NCI-H187 (cell line): ENCODE measurements at places on chromosomes 12 and 14.

GRCh38 chr14:101101456-101102056 lies 198.0 kb upstream of the RTL1 start:
- no peak for DNase-seq

DNA sequence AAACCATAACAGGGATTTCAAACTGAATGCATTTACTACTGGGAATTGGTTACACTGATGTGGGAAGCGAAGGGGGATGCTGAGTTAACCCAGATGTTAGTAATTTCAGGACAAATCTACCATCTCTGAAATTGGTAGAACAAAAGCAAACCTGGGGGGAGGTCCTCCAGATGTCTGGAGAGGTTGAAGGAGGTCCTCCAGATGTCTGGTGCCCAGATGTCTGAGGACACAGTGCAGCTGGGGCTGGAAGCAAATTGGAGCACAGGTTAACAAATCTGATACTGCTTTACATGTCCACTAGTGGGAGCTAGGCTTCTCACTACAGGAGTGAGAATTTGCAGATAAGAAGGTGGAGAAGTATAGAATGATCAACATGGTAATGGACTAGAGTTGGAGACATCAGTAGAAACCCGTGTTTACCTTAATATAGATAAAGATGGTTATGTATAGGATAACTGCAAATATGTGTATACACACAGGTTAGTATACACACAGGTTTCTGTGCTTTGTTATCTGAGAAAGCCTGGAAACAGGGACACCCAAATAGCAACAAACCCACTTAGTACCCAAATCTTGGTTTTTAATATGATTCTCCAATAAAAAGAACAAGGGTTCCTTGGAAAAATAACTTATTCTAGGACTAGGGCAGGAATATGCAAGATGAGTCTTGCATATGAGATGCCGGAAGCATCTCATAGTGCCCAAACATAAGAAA lies 162.5 kb downstream of the C12orf50 start:
- no peak for DNase-seq

DNA sequence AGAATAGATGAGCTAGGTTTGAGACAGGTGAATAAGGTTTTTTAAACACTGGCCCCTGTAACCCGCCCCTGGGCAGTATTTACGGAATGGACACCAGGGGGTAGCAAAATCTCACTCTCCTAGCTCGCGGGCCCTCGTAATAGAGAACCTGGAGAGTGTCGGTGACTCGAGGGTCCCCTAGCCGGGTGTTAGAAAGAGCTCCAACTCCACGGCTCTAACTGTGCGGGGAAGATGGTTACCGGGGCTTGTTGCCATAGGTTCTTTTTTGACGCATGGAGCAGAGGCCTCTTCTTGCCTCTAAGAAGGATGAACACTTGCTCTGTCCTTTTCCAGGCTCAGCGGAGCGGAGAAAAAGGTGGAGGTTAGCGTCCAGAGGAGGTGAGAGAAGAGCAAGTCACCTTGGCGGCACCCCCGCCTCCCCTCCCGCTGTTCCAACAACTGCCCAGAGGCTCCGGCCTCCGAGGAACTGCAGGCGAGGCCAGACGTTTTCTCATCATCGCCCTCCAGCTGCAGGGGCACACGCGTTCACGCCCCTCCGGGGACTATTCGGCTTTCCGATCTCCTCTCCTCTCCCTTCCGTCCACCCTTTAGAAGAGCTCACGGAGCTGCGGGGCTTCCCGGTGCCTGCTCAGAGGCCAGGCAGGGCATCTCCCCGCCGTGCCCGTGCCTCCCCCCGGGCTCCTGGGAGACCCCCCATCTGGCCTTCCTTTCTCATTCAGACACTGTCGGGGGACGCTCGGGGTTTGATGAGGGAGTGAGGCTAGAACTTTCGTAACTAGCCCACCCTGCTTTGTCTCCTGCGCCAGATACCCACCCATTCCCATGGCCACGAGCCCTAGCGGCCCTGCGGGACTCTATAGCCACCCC lies 1.4 kb upstream of the ARHGEF40 start:
- peak; percentile 51 for DNase-seq

DNA sequence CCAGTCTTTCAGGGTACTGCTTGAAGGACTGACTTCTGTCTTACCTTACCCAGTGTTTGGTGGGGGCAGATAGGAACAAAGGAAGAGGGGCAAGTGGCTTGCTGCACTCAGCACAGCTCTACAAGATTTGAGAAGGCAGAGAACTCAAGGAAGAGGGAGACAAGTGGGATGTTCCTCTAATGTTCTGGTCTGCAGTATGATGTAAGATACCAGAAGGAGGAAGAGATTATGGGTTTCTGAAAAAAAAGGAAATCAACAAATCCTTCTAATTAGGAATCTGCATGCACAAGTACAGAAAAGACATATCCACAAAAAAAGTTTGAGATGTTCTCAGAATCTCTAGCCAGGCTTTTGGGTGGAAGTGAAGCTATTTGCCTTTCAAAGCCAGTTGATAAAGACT lies 37.1 kb downstream of the USP15 start:
- DNase-seq = no peak

DNA sequence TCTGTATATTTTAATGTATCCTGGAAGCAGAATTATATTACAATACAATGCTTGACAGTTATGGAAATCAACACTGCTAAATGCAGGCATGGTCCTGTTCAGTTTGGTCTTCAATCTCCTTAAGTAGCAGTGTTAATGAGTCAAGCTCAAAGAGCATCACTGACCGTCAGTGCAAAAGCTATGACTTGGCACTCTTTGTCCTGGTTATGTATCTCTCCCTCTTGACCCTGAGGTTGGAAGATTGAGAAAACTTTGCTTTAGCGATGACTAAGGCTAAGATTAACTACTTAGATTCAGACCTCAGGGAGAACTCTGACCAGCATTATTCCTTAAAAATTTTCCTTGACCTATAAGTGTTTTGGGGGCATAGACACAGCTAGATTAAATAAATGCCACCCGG lies 10.9 kb downstream of the CLEC7A start:
- no peak for DNase-seq

GRCh38 chr14:74577247-74577947 lies 34.6 kb downstream of the LTBP2 start:
- no peak for DNase-seq

DNA sequence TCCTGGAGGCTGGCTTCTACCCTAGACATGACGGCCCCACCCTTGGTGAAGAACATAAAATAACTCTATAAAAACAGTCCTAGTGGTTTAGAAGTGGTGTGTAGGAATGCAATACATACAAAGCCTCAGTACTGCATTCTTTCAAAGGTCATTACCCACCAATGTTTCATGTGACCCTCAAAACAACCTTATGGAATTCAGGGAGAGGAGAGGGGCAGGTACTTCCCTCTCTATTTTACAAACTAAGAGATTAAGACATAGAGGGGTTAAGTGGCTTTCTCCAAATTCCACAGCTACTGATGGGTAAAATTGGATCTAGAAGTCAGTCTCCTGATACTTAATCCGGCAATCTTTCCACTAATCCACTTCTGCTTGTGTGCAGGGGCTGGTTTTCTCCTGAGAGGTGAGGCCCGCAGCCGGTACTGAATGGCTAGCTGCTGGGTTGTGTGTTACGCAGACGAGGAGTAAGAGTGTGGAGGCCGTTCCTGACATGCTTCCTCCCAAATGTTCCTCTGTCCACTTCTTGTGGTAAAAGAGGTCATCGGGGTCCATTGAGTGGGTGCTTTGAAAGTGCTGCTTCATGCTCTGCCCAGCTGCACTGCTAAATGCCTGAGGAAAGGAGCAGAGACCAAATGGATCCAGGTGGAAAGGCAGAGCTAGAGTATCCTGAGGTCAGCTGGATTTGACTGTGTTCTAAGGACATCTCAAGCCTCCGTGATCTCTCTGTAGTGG lies 16.2 kb downstream of the SLC7A8 start:
- no peak for DNase-seq

- DNase-seq = no peak
These were observed 31.2 kb downstream of the HVCN1 start for GRCh38 chr12:110657747-110658146.

DNA sequence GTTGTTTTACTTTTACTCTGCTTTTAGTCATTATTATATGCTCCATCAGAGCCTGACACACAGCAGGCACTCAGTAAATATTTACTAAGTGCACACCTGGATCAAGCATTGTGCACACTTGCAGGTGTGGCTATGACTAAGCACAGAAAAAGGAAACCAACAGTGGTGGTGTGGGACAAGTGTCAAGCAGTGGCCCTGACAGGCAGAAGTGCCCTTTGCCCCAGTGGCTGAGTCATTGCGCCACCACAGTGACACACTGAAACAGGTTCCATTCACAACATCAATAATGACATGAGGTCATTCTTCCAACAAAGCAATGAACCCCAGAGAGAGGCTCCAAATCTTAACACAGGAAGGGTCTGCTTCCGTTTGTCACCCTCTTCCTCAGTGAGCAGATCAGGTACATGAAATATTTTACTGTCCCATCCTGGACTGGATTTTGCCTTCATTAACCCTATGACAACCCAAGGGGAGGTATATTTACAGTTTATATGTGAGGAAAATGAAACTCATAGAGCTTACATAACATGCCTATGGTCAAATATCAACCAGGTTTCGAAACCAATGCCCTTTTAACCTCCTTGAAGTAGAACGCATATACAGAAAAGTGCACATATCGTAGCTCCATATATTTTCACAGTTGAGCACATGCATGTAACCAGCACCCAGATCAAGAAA lies 82.6 kb upstream of the GTF2A1 start:
- DNase-seq = no peak

DNA sequence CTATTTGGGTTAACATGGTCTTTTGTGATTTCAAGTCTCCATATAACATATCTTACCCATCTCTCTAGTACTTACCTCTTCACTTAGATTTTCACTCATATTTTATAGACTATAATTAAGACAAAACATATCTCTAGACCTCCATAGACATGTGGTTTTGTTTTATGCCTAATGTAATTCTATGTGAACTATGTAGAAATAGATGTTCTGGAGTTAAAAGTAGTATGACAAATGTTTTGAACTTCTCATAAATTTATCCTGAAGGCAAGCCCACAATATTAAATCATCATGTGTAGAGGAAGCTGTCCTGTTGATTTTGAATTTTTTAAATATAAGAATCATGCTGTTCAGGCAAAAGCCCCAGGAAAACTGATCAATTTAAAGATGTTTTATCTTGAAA lies 169.2 kb downstream of the SYT1 start:
- no peak for DNase-seq

DNA sequence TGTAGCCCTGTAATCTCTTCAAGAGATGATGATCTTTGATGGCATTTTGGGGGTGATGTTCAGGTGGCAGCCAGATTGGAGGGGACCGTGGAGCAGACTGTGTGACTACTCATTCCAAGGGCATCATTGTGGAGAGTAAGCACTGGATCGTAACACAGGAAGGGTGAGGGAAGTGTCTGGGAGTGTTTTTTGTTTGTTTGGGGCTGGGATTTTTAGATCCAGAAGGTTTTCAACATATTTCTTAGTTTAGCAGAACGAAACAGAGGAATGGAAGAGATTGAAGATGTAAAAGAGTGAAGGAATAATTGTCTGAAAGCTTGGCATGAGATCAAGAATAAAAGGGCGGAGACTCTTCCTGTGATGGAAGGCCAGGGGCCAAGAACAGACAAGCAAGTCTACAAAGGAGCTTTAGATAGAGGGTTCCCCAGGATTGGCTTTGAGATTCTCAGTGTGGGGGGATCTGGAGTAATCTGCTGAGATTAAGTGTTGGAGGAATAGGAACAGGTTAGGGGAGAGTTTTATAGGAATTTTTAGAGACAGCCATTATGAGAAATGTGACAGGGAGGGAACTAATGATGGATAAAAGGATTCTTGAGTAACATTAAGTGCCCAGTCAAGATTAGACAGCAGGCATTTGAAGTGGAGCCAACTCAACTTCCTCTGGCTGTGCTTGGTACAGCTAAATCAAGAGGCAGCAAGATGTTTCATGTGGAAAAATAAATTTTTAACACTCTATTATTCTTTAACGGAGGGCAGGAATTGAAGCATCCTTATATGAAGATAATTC lies 79.7 kb upstream of the REP15 start:
- no peak for DNase-seq

DNA sequence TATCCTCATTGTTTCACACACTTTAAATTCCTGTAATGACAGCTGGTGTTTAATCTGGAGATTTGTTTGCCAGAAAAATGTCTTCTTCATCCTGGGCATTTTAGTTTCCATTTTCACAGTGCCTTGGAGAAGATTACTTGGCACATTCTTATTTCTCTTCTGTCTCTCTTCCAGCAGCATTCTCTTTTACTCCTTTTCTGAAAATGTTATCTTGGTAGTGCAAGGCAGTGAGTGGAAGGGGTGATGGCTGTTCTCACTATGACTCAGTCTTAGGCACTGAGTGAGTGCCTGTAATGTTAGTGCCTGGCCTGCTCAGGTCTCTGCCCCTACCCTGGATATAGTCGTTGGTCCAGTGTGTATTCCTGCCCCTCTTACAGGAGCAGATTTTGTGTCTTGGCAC lies 13.1 kb downstream of the CLECL1 start:
- no peak for DNase-seq

DNA sequence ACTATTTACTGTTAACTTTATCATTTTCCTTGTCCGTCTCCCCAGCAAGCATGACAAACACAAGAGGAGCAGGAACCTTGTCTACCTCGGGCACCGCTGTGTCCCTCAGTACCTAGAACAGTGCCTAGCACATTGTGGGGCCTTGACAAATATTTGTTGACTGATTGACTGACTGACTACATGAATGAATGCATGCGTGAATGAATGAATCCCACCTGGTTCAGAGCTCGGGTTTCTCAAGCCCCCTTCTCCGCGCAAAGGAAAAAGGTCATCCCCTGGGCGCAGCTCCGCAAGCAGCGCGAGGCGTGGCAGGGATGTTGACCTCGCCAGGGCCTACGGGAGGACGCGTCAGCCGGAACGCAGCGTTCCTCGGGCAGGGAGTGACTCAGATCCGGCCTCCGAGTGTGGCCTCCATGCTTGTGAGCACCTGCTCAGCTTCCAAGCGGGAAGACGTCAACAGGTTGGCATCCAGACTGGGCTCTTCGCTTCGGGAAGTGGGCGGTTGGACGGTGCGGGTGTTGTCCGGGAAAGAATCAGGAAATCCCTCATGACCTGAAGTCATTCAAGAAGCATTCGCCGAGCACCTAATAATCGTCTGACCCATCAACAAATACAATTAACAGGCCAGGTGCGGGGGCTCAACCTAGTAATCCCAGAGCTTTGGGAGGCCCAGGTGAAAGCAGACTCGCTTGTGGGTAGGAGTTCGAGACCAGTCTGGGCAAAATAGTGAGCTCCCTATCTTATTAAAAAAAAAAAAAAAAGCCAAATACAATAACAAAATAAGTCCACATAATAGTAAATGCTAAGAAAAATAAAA lies 13.9 kb upstream of the UBC start:
- DNase-seq = no peak

GRCh38 chr12:123149501-123150274 lies 1.2 kb downstream of the PITPNM2 start:
- no peak for DNase-seq
